ENCODE measurements at places on chromosomes 5 and 9.

DNA sequence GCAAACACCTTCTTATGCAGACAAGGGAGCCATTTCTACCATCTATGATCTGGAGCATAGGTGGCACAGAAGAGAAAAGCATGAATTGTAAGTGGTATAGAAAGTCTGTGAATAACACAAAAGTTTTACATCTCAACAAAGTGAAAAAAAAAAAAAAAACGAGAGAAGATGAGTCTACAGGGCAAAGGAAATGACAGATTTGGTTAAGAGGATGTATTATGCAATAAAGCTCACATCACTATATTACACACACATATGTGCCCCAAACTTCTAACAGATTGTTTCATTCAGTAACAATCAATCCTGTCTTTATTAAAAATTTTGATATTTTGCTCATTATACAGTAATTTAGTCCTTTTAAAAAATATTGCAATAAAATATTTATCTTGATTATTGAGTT lies 49.8 kb downstream of the CERT1 start:
- DNase-seq: peak; percentile 12

DNA sequence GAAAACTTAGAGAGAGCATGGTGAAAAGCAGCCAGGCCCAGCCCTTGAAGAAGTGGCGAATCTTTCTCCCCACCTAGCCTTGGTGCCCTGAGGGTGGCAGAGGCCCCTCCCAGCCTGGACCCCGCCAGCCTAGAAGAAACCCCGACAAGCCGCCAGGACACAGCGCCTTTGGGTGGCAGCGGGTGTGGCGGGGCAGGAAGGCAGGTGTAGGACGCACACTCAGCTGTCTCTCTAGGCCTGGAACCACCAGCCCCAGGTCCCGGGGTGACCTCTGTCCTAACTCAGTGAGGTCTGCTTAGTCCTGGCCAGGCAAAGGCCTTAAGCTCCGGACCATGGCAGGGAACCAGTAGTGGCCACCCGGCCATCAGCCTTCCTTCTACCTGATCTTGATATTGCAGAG lies 178.3 kb downstream of the BARX1 start:
- no peak for DNase-seq

GRCh38 chr5:160846642-160847041 lies 5.4 kb downstream of the ATP10B start:
- DNase-seq: no peak

GRCh38 chr9:109868207-109868606 lies 88.2 kb downstream of the PALM2AKAP2 start:
- no peak for DNase-seq

GRCh38 chr9:75712700-75713099 lies 177.8 kb upstream of the PCSK5 start:
- no peak for DNase-seq

DNA sequence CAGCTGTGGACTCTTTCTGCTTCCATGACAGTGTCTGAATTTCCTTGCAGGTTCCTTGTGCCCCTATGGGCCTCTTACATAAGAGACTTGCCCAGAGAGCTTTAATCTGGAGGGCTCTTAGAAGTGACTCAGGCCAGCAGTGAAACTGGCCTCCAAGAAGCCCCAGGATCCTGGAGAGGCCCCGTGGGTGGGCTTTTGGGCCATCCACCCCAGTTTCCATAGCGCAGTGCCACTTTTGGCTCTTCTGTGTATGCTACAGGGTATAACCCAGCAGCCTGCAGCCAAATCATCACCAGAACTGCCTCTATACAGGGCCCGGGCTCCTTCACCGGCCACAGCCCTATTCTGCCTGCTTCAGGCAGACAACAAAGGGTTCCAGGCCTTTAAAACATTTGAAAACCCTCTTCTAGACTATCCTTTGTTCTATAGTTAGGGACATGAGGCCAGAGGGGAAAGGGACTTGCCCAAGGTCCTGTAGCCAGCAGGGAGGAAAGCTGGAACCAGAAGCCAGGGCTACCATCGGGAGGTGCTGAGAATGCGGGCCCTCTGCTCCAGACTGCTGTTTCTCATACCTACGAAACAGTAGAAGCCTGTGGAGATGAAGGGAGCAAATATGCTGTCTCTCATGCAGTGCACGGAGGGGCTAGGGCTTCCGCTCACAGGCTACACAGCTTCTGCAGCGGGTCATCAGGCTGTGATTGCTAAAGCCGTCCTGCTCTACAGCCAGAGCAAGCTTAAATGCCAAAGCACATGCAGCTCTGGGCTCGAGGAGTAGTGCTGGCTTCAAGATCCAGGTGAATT lies 18.0 kb downstream of the SH3PXD2B start:
- no peak for DNase-seq

GRCh38 chr9:83469722-83470121 lies 68.5 kb downstream of the FRMD3 start:
- DNase-seq: no peak

GRCh38 chr9:2378266-2378665 lies 243.3 kb upstream of the VLDLR start:
- no peak for DNase-seq

GRCh38 chr5:117210796-117211195 lies 636.2 kb upstream of the SEMA6A start:
- DNase-seq: no peak

DNA sequence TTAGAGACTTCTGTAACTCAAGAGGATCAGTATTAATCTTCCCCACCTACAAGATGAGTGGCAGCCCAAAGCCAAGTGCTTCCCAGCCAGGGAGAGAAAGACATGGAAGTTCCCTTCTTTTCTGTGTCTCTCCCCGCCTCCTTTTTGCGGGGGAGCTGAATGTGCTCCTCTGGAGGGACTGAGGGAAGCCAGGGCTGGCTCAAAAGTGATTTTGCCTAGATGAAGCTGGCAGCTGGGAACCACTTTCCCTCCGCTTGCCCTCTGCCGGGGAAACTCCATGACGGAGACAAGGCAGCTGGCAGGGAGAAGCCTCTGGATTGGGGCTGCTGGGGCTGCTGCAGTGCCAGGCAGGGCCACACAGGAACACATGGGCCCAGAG lies 24.4 kb downstream of the EGR1 start:
- DNase-seq: no peak

GRCh38 chr9:130884542-130885483 lies 11.8 kb downstream of the QRFP start:
- no peak for DNase-seq

- DNase-seq: no peak
These were observed 177.9 kb upstream of the KLF4 start for GRCh38 chr9:107667231-107668070.

DNA sequence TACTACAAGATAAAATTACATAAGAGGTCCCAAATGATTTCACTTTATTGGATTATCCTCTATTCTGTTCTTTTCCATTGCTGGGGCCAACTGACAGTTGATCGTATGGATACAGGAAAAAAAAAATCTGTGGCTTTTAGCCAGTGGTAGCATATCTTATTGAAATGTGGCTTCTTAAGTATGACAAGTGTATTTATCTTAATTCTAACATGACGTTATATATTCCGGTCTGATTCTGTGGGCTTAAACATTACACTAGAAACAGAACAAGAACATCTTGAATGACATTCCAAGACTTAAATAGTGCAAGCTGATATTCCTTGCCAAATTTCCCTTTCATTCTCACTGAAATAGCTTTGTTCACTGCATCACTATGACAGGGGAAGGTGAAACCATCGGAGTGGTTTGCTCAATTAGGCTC lies 117.9 kb downstream of the INSYN2B start:
- no peak for DNase-seq

- no peak for DNase-seq
These were observed 94.1 kb downstream of the PLCXD3 start for GRCh38 chr5:41416336-41416735.

GRCh38 chr9:25212361-25212760 lies 465.9 kb downstream of the TUSC1 start:
- DNase-seq: no peak

GRCh38 chr5:98713027-98713426 lies 60.4 kb upstream of the RGMB start:
- no peak for DNase-seq

DNA sequence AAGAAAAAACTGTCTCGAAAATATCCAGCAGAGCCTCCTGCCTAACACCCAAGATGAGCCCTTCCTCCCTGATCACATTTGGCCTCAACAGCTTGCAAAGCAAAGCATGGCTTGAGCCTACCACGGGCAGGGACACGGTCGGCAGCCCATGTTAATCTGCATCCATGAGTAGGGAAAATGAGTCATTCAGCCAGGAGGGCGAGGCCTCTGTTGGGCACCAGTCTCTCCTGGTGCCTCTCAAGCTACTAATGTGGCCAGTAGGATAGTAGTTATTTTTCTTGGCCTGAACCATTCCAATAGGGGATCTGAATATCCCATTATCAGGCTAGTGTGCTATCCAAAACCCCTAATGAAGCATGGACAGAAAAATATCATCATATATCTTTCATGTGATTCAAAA lies 43.0 kb upstream of the SHB start:
- DNase-seq: no peak

DNA sequence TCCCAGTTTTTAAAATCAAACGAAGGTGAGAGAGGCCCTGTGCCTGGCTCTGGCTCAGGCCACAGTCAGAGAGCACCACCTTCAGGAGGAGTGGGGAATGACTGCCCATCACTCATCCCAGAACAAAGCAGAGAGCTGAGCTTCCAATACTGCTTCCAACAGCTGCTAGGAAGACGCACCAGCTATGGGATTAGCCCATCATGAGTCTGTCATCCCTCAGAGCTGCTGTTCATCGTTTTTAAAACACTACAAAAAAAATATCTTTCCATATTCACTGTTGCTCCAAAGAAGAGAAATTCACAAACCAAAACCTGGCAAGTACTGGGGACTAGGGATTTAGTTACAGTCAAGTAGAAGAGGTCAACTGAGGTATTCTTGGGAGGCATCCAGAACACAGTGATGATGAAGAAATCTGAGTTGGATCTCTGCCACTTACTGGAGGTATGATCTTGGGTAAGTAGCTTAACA lies 102.4 kb downstream of the CDK5RAP2 start:
- DNase-seq: peak; percentile 75

DNA sequence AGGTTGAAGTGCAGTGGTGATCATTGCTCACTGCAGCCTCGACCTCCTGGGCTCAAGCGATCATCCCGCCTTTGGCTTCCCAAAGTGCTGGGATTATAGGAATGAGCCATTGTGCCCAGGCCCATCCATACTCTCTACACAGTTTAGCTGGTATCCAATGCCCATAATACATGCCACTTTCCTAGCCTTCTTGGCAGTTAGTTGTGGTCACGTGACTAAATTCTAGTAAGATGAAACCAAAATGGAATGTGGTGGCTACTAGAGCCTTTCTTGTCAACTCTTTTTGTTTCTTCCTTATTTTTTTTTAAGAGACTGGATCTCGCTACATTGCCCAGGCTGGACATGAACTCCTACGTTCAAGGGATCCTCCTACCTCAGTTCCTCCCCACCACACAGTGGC lies 15.3 kb upstream of the KIF27 start:
- DNase-seq: no peak

DNA sequence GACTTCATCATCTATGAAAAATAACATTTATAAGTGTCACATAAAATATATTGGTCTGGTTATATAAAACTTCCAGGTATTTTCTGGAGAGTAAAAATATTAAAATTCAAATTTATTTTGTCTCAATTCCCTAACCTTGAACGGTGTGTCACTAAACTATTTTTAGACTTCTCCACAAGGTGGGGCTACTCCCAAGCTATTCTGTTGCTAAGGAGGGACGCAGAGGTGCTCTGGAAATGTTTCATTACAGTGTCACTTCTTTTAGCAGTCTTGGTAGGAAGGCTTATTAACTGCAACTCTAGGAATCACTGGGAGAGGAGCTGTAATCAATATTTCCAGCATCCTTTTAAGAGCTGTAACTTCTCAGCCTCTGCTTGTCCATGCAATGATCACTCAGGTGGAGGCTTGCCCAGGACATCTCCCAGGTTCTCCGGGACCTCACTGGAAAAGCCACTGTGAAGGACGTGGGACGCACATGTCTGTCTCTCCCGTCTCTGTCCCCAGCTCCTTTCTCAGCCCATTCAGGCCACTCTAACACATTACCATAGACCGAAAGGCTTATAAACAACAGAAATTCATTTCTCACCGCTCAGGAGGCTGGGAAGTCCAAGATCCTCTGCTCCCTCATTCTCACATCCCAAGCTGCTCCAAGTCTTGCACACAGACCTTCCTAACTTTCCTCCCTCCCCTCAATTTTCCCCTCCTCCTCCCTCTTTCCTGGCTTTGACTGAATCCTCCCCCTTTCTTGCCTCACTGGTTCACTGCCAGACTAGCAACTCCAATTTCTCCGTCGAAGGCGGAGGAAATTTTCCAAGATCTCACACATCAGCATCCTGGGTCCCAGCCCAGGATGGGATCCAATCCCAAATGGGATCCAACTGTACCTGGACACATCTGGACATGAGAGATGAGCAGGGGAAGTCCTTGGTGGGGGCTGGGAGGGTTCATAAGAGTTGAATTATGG lies 32.7 kb upstream of the DNAH5 start:
- DNase-seq: peak; percentile 70

DNA sequence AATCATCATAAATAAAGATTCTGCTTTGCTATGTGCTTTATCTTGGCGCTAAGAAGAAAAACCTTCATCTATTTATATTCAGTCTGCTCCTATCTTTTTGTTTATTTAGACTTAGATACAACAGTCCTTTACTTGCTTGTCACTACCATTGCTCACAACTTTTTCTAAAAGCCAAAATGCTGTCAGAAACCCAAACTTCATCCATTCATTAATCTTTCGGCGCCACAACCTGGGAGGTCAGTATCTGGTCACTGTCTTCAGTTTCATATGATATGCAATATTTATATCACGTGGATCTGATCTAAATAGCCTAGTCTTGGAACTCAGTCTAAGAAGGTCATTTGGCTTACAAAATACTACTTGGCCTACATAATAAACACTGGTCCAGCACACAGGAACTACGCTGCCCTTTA lies 159.3 kb upstream of the TARS1 start:
- DNase-seq: no peak

DNA sequence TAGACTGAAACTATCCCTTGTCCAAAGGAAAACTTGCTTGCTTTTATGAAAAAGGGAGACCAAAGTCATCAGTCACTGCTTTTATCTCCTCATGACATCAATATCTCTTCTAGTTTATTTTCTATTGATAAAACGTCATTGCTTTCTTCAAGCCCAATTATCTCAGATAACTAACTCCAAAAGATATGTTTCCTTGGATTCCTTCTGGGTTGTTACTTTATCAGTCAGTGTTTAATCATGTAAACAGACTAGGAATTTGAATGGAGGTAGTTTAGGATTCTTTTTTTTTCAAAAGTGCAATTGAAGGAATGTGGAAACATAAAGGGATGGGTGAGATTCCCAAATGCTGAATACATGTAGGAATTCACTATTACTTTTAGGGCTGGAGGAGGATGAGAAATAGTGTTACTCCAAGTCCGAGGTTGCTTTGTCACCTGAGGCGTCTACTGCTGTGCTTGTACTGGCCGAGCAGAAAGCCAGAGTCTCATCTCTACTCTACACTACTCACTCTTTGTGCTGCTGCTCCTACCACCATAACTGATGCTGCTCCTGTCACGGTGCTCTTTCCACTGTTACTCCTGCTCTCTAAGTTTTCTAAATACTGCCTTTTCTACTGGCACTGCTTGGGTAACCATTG lies 1697.1 kb upstream of the NUDT12 start:
- no peak for DNase-seq

DNA sequence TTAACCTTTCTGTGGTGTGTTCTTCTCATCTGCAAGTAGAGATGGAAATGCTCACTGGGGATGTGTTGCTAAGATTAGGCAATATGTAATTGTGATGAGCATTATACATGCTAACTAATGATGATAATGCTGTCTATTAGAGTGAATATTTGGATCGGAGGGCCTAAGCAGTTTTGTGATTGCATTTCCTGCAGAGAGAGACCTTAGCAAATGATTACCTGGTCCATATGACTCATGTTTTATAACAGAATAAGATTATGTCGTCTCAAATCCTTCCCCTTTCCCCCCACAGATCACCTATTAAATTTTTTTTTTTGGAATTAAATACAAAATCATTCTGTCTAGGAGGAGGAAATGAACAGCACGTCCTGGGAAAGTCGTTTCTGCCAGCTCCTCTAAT lies 82.7 kb downstream of the IZUMO3 start:
- no peak for DNase-seq

Measured in RWPE1 (cell line).